ENCODE measurements at places on chromosomes 6 and 20.
A peak's percentile ranks its signal among the peaks of the same experiment; 100 is the strongest.

DNA sequence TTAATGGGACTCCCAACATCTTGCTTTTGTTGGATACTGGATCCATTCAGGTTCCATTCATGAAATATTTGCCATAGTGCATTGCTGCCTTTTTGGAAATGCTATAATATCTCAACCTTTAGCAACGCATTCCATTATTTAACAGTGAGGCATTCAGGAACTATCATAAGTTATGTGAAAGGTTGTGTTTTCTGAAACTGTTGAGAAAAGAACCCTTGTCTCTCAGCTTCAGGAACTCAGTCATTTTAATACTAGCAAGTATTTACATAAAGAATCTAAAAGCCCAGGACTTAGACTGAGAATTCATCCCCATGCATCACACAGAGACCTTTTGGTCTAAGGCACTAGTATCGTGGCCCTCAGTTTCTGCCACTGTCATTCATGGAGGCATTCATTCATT is 24.9 kb upstream of the SASH1 start:
- DNase-seq = no peak

GRCh38 chr6:116557893-116558292 is 4.3 kb downstream of the CALHM4 start:
- peak; percentile 87 for DNase-seq

- no peak for DNase-seq
Observed at GRCh38 chr6:39865011-39865888, 69.0 kb downstream of the MOCS1 start.

DNA sequence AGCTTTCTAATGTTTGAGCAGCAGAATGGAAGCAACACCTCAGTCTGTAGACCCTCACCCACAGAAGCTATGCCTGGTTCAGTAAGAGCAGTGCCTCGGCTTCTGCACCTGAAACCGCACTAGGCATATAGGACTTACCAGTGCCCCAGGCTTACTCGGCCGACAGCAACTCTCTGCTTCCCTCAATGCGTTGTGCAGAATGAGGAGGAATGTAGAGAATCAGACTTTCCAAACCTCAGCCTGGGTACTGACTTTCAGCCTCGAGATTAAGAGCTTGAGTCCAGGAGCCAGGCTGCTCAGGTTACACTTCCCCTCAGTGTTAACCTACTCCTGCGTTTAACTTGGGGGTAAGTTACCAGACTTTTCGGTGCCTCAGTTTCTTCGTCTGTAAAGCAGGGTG is 8.6 kb downstream of the EYA2 start:
- no peak for DNase-seq

DNA sequence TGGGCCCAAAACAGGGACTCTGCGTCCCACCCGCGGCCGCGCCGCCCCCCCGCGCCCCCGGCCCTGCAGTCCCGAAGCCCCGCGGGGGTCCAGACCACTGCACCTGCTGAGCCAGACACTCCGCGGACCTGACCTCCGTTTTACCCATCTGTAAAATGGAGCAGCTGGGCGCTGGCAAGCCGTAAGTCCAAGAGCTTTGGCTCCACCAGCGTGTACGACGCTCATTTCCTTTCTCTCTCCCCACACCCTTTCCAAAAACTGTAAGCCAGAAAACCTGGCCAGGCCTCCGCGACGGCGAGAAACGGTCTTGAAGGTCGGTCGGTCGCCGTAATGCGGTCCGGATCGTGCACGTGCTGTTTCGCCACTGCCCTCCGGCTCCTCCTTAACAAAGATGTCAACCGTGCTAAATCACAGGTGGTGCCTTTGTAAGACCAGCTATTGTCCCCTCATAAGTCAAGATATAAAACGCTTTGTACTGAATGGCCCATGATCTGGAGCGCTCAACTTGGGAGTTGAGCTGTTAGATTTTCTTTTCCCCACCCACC is 7.8 kb upstream of the NR2E1 start:
- no peak for DNase-seq

DNA sequence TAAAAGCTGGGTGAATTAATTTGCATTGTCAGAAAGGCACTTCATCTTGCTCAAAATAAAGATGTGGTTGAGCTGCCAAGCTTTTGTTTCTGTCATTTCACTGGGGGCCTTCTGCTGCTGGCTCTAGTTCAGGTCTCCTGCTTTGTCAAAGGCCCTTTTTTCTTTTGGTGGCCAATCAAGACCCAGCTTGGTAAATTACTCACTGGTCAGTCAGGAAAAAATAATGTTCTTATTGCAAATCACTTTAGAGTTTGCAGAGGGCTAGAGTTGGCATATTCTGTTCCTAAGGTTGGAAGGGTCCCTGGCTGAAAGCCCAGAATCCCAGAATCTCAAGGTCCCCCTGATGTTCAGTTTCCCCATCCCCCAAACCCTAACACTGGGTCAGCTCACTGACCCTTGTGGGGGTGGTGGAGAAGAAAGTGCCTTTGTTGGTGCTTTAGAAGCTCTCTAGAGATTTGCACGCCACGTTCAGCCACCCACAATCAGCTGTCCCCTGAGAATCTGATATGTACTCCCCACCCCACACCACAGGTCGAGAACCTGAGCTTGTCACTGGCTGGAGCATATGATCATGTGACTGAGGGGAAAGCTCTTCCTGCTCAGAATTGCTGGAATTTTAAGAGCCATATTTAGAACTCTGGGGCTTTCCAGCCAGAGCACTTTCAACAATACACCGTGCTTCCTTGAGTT is 21.7 kb upstream of the BNIP5 start:
- no peak for DNase-seq

DNA sequence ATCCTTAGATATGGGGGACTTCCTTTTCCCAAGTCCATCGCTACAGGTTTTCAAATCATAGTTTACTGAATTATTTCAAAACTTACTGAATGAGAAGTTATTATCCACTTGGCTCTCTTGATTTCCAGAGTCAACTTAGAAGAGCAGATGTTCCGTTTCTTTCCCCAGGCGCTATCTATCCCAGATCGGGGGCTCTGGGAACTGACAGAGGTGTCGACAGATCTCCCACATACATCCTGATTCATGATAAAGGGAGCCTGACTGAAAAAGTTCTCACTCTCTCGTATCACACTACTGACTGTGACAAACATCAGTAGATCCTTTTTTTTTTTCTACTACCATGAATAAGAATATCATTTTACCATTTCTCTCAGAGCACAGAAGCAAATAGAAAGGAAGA is 654.8 kb downstream of the RNF144B start:
- no peak for DNase-seq

DNA sequence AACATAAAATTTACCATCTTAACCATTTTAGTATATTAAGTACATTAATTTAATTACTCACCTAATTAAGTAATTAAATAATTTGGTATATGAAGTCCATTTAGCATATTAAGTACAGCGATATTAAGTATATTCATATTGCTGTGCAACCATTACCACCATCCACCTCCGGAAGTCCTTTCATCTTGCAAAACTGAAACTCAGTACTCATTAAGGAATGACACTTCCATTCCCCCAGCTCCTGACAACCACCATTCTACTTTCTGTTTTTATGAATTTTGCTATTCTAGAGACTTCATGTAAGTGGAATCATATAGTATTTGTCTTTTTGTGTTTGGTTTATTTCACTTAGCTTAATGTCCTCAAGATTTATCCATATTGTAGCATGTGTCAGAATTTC is 61.1 kb upstream of the GTSF1L start:
- no peak for DNase-seq
